NCI-H1694 (cell line): ENCODE measurements at places on chromosomes 6 and 20.
A peak's percentile ranks its signal among the peaks of the same experiment; 100 is the strongest.

- DNase-seq, result no peak
Measured at GRCh38 chr6:47009583-47009982, 32.5 kb downstream of the ADGRF1 start.

- DNase-seq, result no peak
Measured at GRCh38 chr6:125346926-125347563, 45.3 kb upstream of the HDDC2 start.

DNA sequence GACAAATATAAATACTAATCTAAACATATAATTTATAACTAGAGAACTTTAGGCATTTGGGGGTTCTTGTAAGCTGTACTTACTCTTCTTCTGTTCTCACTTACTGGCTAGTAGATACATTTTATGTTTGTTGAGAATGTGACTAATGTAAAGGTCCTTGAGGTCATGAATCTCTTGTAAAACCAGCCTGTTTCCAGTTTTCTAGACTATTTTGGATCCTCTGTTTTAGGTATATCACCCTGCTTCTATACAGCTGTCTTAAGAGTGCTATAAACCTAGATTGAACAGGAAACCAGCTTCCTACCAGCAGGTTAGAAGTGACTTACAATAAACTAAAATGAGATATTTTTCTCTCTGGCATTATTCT lies 134.2 kb downstream of the PLCB4 start:
- no peak for DNase-seq

DNA sequence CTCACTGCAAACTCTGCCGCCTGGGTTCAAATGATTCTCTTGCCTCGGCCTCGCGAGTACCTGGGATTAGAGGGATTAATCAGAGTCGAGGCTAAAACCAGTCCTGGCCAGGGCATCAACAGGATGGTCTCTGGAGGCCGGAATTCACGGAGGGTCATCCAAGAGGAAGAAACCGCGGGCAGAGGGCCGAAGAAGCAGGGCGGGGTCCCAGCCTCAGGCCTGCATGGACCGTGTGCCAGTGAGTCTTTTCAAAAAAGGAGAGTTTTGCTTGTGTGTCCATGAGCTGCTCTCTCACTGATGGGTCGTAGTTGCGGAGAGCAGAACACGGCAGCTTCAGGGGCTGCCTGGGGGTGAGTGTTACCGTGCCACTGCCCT lies 295.1 kb upstream of the ZNF337 start:
- no peak for DNase-seq

- DNase-seq, result no peak
Measured at GRCh38 chr6:102562713-102563112, 1169.2 kb downstream of the GRIK2 start.

GRCh38 chr20:32296412-32296811 lies 19.0 kb downstream of the KIF3B start:
- no peak for DNase-seq

DNA sequence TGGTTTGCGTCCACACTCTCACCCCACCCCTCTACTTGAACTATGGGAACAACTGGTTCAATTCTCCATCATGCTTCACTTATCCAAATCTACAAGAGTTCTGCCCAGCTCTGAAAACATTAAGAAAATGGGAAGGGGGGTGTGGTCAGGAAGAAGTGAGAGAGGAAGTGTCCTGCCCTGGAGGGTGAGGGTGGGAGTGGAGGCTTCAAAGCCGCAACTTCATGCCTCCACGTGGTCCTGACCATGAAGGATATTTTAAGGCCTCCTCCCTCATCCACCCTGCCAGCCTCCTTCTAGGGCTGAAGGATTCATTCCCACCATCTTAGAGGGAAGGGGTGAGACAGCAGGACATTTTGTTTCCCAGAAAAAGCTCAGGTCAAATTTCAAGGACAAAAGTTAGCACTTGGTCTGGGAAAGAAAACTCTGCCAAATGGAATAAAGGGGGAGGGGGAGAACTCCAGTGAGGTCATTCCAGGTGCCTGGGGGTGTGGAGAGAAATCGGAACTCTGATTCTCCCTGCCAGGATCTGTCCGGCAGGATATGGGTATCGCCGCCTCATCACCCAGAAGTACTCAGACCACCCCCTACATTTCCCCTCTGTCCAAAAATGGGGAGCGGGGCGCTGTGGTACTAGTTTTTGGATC lies 4.9 kb downstream of the RIMS4 start:
- no peak for DNase-seq

DNA sequence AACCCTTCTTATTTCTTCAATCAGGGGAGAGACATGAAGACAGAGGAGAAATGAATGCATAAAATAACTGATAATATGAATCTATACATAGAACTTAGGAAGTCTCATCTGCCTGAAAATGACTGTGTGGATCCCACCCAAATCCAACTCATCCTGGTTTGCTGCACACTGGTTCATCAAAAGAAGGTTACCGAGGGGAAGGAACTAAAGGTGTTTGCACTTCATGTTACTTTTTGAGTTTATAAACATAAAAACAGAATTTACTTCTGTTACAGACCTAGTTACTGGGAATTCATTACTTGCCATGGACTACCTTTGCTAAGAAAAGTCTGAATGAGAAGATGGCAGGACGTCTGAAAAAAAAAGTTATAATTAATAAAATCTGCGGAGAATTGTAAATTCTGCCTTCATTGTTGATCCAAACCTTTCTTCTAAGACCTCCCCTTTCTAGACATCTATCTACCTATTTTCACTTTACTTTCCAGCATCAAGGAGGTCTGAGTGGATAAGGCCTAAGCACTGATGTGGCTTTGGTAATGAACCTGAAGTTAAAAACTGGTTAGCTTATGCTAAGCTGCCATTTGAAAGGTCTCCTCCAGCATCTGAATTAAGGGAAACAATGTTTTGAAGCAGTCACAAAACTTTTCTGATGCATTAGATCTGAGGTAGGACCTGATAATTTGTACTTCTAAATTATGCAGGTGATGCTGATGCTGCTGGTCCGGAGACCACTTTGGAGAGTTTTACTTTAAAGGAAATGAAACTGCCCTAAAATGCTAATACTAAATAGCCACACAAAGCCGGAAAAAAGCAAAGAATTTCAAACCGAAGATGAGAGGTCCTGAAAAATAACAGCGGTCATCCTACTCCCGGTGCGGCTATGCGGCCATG lies 84.0 kb downstream of the HFE start:
- DNase-seq, result no peak

- no peak for DNase-seq
Measured at GRCh38 chr6:85078058-85078457, 313.7 kb upstream of the TBX18 start.

DNA sequence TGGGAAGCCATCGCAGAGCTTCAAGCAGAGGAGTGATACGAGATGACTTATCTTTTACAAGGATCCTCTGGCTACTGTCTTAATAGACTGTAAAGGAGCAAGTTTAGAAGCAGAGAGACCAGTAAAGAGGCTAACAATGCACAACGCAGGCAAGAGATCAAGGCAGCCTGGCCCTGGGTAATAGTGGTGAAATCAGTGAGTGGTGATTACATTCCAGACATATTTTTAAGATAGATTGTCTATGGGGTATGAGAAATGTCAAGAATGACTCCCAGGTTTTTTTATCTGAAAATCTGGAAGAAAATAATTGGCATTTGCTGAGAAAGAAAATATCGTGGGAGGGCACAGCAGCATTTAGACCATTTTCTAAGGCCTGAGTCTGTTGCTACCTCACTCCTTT lies 213.6 kb upstream of the HTR1E start:
- DNase-seq, result no peak

DNA sequence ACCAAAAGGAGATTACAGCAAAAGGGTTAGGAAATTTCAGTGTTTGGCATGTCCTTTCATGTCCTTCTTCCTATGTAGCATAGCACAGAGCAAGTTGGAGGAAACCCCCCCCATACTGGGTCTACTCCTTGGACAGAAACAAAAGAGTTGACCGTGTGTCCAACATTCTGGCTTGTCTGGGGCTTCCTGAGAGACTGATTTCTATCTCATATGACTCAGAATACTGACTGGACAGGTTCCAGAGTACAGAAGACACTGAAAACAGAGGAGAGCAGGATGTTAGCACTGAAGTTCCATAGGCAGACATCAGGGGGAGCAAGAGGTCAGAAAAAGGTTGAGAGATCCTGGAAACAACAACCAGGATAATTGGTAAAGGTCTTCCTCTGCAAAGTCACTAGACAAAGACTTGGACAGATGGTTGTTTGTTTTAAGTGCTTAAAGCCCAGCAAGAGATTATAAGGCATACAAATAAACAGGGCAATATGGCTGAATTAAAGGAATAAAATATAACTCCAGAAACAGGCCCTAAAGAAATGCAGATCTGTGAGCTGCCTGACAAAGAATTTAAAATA lies 48.4 kb downstream of the USP49 start:
- peak; percentile 57 for DNase-seq

GRCh38 chr20:31869942-31870725 lies at the start of the genes DUSP15 and TTLL9:
Gene DUSP15, minus strand, starts transcription at chr20:31870527. Its CDS starts 190 bp downstream, at chr20:31870337.
Gene TTLL9, plus strand, starts transcription at chr20:31870634. Its CDS starts 493 bp downstream, at chr20:31871127.
- no peak for DNase-seq

GRCh38 chr20:56630506-56631317 lies 1.6 kb downstream of the TFAP2C start:
- DNase-seq, result no peak

DNA sequence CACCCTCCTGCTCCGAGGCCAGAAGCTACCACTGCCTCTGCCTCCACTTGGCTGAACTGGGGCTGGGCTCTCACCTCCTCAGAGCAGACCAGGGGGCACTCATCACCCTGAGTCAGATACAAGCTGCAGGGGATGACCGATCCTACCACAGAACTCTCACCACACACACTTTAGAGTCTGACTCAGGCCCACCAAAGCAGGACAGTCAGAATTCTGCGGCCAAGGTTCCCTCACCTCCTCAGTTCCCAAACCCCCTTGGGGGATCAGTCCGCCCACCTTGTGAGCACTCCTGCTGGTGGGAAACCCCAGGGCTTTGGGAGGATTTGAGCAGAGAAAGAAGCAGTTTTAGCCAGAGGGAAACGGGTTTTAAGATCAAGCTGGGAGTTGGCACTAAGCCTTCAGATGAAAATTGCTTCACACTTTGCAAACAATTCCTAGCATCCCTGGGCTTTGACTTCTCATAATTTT lies 587.8 kb upstream of the JAG1 start:
- no peak for DNase-seq

DNA sequence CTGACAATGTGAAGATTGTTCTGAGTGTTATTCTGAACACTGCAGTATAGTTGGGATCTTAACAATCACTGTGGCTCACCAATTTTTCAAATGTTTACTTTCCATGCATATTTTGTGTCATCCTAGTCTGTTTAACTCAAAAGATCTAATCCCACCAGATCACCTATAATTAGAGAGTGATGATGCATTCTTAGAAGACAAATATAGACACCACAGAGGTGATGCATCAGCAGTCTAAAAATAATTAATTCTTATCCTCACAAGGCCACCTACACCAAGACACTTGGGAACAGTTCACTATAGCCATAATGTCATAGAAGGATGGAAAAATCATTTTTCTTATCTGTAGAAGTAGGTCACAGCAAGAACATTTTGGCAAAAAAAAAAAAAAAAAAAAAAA lies 154.8 kb downstream of the UBE3D start:
- no peak for DNase-seq

- DNase-seq, result no peak
Measured at GRCh38 chr20:53785320-53785719, 191.7 kb upstream of the ZNF217 start.

GRCh38 chr6:155014670-155015300 lies 19.7 kb downstream of the TIAM2 start:
- DNase-seq, result no peak

DNA sequence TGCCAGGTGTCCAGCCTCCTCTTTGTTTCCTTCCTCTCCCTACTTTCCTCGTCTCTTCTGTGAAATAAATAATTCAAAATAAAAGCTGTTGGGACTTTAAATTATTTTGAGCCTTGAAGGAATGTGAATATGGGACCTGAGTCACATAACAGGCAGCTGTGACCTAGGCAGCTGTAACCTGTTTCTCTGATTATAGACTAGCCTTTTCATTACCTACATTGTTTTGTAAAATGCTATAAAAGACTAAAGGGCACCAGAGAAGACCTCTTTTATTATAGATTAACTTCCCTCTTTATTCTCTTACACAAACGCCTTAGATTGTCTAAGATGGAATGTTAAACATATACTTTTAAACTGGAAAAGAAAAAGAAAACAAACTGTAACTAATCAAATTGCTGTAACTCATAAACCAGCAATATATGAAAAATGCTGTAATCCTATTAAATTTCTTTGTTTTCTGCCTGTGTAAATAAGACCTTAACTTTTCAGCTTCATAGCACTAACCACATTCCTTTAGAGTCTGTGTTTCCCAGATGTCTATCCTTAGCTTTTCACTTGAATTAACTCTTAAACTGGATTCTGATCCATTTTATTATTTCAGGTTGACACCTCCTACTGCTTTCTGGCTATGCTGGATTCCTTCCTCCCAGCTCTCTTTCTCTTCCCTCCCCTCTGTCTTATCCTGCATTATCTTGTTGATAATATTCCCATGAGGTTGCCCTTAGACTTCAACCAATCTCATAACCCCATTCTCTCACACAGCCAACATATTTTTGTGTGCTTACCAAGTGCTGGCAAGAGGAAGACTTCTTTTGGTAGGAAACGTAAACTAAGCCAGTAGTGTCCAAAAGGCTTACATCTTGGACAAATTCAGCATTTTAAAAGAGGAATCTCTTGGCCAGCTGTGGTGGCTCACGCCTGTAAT lies 69.2 kb downstream of the TPD52L1 start:
- DNase-seq, result no peak

GRCh38 chr6:18340781-18341551 lies 46.2 kb upstream of the RNF144B start:
- no peak for DNase-seq

DNA sequence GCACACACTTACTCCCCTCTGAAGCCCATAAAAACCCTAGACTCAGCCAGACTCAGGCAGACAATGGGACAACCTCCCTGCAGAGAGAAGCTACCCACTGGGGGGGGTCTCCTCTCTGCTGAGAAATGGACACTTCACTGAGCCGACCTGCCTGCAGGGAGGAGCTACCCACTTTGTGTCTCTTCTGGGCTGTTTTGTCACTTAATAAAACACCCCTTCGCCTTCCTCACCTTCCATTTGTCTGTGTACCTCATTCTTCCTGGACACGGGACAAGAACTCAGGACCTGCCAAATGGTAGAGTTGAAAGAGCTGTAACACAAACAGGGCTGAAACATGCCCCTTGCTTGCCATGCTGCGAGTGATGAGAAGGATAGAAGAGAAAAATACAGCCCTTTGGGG lies 151.7 kb upstream of the HDDC2 start:
- no peak for DNase-seq
